ENCODE measurements at places on chromosomes 3 and 15. TPM values are rescaled to one million over a fixed set of nuclear protein-coding genes. Genes with fewer than 3 reads are reported as not detected.

GRCh38 chr3:149545049-149545448, 70.6 kb downstream of the TM4SF4 start:
- DNase-seq: no peak

DNA sequence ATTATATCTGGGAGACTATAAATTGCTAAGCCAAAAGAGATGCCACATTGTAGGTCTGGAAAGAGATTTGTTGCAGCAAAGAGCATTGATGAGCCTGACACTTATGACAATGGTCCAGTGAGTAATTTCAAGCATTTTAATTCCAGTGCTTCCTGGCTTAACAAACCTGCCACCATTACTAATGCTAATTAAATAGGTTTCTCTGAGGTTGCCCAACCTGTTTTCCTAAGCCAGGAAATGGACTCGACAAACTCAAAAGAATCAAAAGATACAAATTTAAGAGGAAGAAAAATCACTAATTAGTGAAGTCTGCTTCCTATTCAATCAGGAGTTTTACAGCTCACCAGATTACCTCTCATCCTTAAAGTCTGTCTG, 36.7 kb upstream of the CTDSPL start:
- no peak for DNase-seq

The ECE2 gene
- not detected for total RNA-seq

GRCh38 chr3:45690336-45691035, 1.3 kb downstream of the SACM1L start:
- no peak for DNase-seq

- no peak for DNase-seq
Observed at GRCh38 chr3:119207512-119207875, 33.2 kb downstream of the B4GALT4 start.

The UBXN7 gene
- 10.4 TPM for total RNA-seq

The MYEF2 gene
- total RNA-seq: 143 TPM

Data from cardiac muscle cell (in vitro differentiated cells and primary cell).